ENCODE measurements at places on chromosomes 3 and 15. TPM values are rescaled to one million over a fixed set of nuclear protein-coding genes. Genes with fewer than 3 reads are reported as not detected.

GRCh38 chr3:169256796-169257522, 406.6 kb downstream of the MECOM start:
- no peak overlapping the region for H3K4me3 ChIP-seq
- H3K4me1 ChIP-seq, result peaks cover 49% of the 10 kb centered on the region
- H3K36me3 ChIP-seq, result no peaks in the 10 kb centered on the region
- H3K27ac ChIP-seq, result no peak overlapping the region
- DNase-seq, result no peak

GRCh38 chr3:183192650-183193300, 30.2 kb upstream of the LAMP3 start:
- no peak for DNase-seq
- H3K36me3 ChIP-seq, result no peaks in the 10 kb centered on the region
- no peak overlapping the region for H3K27ac ChIP-seq
- H3K4me3 ChIP-seq, result no peak overlapping the region

DNA sequence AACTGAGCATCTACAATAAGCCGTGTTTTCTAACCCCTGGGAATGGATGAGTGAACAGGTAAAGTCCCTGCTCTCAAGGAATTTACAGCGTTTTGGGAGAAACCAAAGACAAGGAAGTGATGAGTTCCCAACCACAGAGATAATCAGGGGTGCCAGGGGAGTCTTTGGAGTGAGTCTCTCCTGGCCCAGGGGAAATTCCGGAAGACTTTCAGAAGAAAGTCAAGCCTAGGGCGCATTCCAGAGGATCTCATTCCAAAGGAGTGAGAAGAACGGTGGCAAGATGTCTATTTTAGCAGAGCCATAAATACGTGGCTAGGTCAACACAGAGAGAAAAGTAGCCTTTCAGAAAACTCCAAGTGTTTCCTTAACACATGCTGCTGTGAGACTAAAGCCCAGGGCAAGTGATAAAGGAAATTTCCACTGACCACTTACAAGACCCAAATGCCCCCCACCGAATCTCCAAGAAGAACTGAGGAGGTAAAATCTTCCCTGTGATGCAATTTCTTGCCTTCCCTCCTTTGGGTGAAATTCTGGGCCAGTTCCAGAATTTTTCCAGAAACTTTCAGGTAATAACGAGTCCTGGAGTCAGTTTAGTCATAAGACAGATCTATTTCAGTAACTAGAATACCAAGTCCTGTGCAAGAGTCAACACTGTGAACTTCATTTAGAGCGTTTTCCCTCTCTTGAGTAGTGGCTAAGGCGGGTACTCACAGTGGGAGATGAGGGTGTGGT, 437.4 kb downstream of the NR2F2 start:
- H3K4me3 ChIP-seq, result no peak overlapping the region
- no peaks in the 10 kb centered on the region for H3K27me3 ChIP-seq
- DNase-seq, result no peak
- H3K27ac ChIP-seq, result no peak overlapping the region
- H3K36me3 ChIP-seq, result no peaks in the 10 kb centered on the region

DNA sequence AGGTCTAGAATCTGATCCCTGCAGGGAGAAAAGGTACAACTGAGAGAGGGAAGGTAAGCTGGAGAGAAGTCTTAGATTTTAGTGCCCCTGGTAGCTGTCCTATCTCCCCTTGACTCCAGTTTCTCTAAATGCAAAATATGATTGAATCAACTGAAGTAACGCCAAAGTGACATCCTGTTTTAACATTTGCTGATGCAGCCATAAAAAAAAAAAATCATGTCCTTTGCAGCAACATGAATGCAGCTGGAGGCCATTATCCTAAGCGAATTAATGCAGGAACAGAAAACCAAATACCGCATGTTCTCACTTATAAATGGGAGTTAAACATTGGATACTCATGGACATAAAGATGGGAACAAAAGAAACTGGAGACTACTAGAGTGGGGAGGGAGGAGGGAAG, 42.4 kb upstream of the LCTL start:
- no peak for DNase-seq
- no peaks in the 10 kb centered on the region for H3K4me1 ChIP-seq
- no peak overlapping the region for H3K4me3 ChIP-seq

GRCh38 chr3:188827576-188827975, 344.2 kb upstream of the TPRG1 start:
- DNase-seq, result no peak
- no peaks in the 10 kb centered on the region for H3K27me3 ChIP-seq
- no peaks in the 10 kb centered on the region for H3K36me3 ChIP-seq
- peaks cover 58% of the 10 kb centered on the region for H3K4me1 ChIP-seq

- H3K36me3 ChIP-seq, result no peaks in the 10 kb centered on the region
- no peaks in the 10 kb centered on the region for H3K27me3 ChIP-seq
- H3K4me1 ChIP-seq, result peaks cover 10% of the 10 kb centered on the region
- no peak for DNase-seq
- H3K4me3 ChIP-seq, result no peak overlapping the region
Measured at GRCh38 chr15:76172782-76173181, 113.0 kb downstream of the TMEM266 start.

DNA sequence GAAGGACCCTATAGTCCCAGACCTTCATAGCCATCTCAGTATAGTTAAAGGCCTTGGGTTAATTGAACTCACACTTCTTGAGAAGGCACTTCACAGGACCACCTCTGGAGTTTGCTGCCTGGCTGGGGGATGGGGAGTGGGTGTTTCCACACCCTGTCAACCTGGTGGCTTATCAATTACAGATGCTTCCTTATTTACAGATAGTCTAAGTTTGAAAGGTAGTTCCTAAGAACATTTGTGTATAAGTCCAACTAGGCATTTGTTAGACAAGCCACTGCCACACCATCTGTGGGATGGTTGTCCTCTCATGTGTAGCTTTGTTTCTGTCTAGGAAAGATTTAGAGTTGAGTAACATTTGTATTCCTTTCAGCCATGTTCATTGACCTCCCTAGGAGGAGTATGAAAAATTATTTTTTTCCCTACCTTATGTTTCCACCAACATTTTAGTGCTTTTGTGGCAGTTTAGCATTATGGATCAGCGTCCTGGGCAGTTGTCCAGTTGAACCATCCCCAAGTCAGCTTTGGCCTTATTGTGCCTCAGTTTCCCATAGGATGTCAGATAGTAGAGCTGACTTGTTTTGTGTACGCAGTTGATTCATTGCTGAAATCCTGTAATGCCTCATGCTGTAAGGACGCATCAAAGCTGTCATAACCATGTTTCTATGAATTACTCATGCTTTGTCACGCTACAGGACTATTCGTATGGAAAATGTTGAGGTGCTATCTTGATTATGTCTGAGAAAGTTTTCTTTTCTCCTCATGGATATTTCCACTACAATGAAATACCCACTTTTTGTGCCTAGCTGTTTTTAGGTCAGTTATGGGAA, 21.2 kb upstream of the SIAH2 start:
- H3K36me3 ChIP-seq, result no peaks in the 10 kb centered on the region
- H3K4me3 ChIP-seq, result no peak overlapping the region
- no peaks in the 10 kb centered on the region for H3K27me3 ChIP-seq

DNA sequence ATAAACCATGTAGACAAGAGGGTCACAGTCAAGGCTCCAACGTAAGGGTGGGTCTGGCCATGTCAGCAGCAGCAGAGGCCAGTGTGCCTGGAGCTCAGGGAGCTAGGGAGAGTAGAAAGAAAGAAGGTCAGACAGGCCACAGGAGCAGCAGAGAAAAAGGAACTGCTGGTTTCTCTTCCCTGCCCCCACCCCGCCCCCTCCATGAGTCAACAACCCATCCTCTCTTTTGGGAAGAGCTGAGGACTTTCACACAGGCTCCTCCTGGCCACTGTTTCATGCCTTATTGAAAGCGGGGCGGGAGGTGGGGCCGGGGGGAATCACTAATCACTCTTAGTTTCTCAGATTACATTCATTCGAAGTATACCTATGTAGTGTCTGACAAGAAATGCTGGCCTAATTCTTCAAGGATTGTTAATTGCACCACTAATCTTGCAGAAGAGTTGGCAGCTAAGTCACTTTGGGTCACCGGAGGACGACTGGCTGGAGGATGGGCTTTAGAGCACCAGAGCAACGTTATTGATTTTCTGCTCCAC, 9.1 kb upstream of the SCG3 start:
- H3K27me3 ChIP-seq, result no peaks in the 10 kb centered on the region
- H3K27ac ChIP-seq, result no peak overlapping the region
- no peaks in the 10 kb centered on the region for H3K4me1 ChIP-seq
- no peak overlapping the region for H3K4me3 ChIP-seq

GRCh38 chr15:99431661-99432091, 134.1 kb upstream of the MEF2A start:
- no peak for DNase-seq
- H3K27ac ChIP-seq, result no peak overlapping the region
- H3K4me1 ChIP-seq, result no peaks in the 10 kb centered on the region

DNA sequence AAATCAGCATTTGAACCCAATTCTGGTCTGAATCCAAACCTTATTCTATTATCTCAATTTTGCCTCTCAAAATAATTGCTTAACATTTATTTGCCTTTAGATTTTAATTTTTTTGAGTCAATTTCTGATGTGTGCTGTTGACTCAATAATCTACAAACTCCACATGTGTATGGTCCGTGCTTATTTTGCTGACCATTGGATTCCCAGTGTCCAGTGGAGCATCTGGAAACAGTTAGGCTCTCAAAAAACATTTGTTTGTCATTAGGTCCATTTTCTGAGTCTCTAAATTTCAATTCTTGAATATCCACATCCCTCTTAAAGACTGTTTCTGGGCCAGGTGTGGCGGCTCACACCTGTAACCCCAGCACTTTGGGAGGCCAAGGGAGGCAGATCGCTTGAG, 19.2 kb upstream of the MYZAP start:
- no peaks in the 10 kb centered on the region for H3K4me1 ChIP-seq
- no peaks in the 10 kb centered on the region for H3K27me3 ChIP-seq
- no peak for DNase-seq

- H3K4me1 ChIP-seq, result no peaks in the 10 kb centered on the region
- DNase-seq, result no peak
- H3K27ac ChIP-seq, result no peak overlapping the region
- H3K4me3 ChIP-seq, result no peak overlapping the region
- H3K27me3 ChIP-seq, result no peaks in the 10 kb centered on the region
- peaks cover 30% of the 10 kb centered on the region for H3K36me3 ChIP-seq
Measured at GRCh38 chr3:195715583-195716266, 5.1 kb upstream of the MUC20 start.

CAPN3 gene
- 37.0 TPM for total RNA-seq

SHC4 gene
- 13.8 TPM for total RNA-seq

LEKR1 gene
- 4.2 TPM for total RNA-seq

CCR1 gene
- 27.7 TPM for total RNA-seq

ZMYND10 gene
- total RNA-seq, result not detected

PLA2G4D gene
- total RNA-seq, result not detected

All from thoracic aorta (tissue), 2 donors.